ENCODE measurements at places on chromosomes 1 and 21.

DNA sequence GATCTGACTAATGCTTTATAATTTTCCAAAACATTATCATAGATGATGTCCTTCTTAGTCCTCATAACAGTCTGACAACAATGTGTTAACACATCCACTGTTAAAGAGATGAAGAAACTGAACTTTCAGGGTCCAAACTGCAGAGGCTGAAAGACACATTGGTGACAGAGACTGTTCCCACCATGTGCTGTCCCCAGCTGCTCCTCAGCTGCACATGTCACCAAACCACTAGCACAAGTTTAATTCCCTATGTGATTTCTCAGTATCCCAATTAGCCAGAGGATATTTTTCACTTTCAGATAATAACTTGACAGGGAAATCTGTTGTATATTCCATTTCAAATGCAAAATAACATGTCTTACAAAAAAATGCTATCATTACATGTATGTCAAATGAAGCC is 24.6 kb downstream of the LAMC2 start:
- DNase-seq = no peak

DNA sequence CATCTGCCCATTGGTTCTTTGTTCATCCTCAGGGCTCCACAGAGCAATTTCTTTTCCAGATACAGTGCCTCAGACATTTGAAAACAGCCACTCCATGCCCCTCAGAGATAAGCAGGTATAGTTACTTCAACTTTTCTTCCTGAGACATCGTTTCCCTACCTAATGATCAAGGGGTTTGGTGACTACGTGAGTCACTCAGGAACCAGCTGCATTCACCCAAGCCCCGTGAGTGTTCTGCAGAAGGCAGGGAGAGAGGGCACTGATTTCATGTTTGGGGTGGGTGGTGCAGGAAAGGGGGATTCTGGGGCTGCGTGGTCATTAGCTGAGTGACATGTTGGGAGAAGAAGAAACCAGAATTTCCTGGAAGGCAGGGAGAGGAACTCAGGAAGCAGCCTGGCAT is 25.0 kb downstream of the NCF2 start:
- no peak for DNase-seq

GRCh38 chr1:162626094-162626493 is 6.2 kb upstream of the DDR2 start:
- no peak for DNase-seq

DNA sequence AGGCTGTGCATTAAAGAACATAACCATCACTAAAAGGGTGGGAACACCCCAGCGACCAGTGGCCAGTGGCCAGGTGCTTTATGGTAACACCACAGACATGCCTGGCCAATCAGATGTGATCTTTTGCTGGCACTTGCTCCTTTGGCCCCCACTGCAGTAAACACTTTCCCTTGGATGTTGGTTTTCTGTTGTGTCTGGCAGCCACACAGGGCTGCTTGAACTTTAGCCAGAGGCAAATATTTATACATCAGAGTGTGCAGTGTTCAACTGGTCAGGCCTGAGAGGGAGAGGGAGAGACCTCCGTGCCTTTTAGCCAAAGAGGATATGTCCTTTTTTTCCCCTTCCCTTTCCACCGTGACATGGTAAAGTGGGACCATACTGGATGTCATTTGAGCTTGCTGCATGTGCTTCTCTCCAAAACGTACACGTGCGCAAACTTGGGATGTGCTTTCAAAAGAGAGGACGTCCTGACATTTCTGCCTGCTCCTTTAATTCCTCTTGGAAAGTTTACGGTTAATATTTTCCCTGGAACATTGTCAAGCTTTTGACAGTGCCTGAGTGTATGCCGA is 101.2 kb downstream of the NFIA start:
- DNase-seq = no peak

DNA sequence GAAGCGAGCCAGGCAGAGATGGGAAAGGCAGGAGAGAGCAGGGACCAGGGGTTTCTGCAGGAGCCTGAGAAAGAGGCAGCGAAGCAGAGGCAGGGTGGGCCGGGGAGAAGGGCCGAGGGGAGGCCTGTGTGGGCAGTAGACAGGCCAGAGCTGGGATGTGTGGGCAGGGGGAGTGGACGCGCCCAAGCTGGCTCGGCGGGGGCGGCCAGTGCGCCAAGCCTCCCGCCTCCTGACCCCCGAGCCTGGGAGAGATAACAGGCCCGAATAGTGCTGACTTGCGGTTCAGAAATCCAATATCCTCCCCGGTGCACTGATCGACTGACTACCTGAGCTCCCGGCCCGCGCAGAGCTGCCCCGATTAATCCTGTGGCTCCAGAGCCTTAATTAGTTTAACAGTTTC is 41.9 kb downstream of the AHDC1 start:
- no peak for DNase-seq

- no peak for DNase-seq
Observed at GRCh38 chr21:35427320-35428000, 378.4 kb upstream of the RUNX1 start.

GRCh38 chr1:5648410-5649165 is 343.6 kb downstream of the NPHP4 start:
- no peak for DNase-seq

GRCh38 chr1:218439541-218440295 is 94.6 kb downstream of the TGFB2 start:
- DNase-seq = no peak

DNA sequence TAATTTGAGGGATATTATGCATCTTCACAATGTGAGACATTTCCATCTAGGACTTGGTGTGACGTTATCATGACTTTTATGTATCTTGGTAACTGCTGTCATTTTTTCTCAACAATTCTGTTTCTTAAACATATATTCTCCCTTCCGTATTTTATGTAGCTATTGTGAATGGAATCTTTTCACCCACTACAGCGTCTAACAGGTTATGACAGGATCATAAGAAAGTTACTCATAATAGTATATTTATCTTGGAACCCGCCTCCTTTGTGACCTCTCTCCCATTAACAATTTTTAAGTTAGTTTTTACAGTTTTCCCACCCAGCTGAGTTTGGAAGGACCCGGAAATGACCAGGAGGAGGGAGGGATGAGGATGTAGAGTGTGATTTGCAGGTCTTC is 6.8 kb upstream of the DMRTA2 start:
- DNase-seq = no peak

- no peak for DNase-seq
Observed at GRCh38 chr1:76601465-76601864, 265.8 kb upstream of the ST6GALNAC5 start.

GRCh38 chr1:112686835-112687234 is 12.4 kb downstream of the MOV10 start:
- no peak for DNase-seq

DNA sequence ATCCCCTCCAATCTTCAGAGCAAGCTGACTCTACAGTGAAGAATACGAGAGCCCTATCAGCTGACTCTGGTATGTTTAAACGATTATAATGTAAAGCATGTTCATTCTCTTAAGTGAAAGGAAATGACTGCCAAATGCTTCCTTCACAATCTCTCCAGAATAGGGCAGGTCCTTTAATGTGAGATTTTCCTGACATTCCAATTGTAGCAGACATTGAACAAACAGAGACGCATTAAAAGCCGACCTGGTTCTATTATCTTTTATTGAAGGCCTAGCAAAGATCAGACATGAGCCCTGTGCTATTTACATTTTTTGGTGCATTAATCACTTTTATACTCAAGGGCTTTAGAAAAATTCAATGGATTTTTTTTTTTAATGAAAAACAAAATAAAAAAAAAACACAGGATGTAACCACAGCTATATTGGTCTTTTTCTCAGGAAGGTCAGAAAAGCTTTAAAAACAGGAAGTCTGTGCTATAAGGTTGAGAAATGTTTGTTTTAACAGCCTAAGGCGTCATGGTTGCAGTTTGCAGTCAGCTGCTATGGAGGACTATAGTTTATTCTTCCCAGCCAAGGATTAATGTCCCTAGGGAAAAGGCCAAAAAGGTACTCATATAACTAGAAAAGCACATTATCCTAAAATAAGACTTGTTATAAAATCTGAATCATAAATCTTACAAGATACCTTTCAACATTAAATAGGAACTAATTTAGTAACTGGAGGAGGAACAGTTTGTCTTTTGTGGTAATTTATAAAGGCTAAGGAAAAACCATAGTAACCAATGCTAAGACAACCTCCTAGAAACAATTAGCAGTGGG is 104.8 kb downstream of the RERE start:
- no peak for DNase-seq

DNA sequence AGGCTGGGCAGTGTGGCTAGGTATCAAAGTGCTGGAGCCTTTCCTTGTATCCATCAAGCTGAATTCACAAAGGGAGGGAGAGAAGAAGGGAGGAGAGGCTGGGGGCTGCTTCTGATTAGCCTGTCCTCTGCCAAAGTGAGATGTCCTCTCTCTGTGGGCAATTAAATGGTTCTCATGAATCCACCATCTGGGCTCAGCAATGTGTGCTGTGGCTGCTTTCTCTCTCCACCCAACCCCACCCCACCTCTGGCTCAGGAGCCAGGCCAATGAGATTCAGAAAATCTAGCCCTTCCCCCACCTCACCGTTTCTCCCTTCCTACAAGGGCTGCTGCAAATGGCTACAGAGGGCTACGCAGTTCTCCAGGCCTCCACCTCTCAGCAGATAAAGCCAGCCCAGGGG is 154.6 kb downstream of the TENT5C start:
- no peak for DNase-seq

Data from H1 (cell line).